Vagina (tissue), 2 donors: ENCODE measurements at places on chromosomes 2 and 18. TPM values are rescaled to one million over a fixed set of nuclear protein-coding genes. Genes with fewer than 3 reads are reported as not detected.

SLC19A3 gene
- total RNA-seq, result 7.4 TPM

RESP18 gene
- total RNA-seq, result not detected

PHLPP1 gene
- total RNA-seq, result 20.6 TPM

EML6 gene
- total RNA-seq, result 1.7 TPM

GRP gene
- total RNA-seq, result not detected

GALNT13 gene
- 0.25 TPM for total RNA-seq

CRIM1 gene
- total RNA-seq, result 60.4 TPM

FMNL2 gene
- 35.4 TPM for total RNA-seq

PLCL1 gene
- 6.6 TPM for total RNA-seq

IGFBP5 gene
- 1,041 TPM for total RNA-seq
